Stimulated activated CD8-positive, alpha-beta memory T cell treated with anti-CD3 and anti-CD28 coated beads, Interleukin-15, amount 100 ng/mL, for 4 hours (primary cell): ENCODE measurements at places on chromosomes 12 and 14.

- peak; percentile 36 for DNase-seq
These were observed 472 bp downstream of the MBD6 start for GRCh38 chr12:57522887-57523705.

- DNase-seq, result no peak
These were observed 112.2 kb upstream of the USP44 start for GRCh38 chr12:95663525-95663924.

GRCh38 chr12:71555191-71555590, 108.5 kb downstream of the ZFC3H1 start:
- DNase-seq, result no peak

- DNase-seq, result no peak
These were observed 47.7 kb downstream of the CLMN start for GRCh38 chr14:95272057-95272456.

GRCh38 chr12:128111951-128112350, 155.0 kb upstream of the TMEM132C start:
- DNase-seq, result no peak

DNA sequence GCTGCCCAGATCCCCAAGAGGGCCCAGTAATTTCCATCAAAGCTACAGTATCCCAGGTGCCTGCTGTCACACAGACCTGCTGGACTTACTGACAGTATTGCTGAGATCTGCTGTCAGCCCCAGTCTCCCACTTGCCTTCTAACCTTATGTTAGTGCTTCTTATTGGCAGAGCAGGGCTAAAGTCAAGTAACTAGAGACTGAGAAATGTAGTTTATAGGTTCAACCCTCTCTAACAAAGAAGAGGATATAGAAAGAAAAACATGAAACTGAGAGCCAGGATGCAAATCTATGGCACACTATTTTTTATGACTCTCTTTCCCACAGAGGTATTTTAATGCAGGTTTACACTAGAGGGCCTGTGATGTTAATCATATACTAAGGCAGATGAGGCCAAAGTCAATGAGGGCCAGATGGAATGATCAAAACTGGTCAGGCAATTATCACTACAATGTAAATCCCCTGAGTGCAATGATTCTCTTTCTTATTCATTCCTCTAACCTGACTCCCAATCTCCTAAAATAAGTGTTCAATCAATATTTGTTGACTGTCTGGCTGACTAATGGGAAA, 781.9 kb downstream of the VRK1 start:
- DNase-seq, result no peak

GRCh38 chr14:64926398-64926995, 12.2 kb downstream of the CHURC1 start:
- no peak for DNase-seq

DNA sequence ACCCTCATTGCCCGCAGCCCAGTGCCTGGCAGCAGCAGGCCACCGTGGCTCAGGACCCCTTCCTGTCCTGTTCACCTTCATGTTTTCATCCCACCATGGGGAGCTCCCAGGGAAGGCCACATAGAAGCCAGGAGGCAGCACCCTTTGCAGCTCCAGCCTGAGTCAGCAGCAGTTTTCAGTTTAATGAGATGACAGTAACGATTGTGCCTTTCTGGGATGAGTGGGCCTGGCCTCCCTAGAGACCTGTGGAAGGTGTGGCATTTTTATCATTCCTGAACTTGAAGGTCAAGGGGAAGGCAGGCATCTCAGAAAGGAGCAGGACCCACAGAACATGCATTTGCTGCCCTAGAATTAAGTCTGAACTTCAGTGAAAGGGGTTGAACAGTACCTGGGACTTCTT, 532.8 kb downstream of the FUT8 start:
- DNase-seq, result no peak

- DNase-seq, result no peak
These were observed 126.7 kb upstream of the LGR5 start for GRCh38 chr12:71312768-71313403.

DNA sequence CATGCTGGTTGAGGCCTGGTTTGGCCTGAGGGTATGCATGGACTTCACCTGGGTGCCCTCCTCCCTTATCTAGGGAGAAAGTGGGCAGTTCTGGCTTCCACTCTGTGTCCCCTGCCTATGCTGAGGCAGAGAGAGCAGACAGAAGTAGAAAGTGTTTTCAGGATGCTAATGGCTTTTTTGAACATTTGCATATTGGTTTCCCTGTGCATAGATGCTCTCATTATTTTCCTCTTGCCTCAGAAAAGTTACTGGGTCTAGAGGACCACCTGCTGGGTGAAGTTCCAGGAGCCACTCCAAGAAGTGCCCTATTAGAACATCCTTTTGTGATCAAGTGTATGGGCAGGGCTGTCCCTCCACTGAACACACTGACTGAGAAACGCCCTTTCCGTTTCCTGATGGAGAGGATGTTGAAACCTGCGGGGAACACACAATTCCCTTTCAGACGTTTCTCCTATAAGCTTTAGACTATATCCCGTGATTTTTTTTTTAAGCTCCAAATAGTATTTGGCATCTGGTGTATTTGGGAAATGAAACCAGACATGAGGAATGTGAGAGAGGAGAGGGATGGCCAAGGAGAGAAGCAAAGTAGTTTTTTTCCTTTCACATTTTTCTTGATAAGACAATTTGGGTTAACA, 66.6 kb downstream of the DAAM1 start:
- no peak for DNase-seq

DNA sequence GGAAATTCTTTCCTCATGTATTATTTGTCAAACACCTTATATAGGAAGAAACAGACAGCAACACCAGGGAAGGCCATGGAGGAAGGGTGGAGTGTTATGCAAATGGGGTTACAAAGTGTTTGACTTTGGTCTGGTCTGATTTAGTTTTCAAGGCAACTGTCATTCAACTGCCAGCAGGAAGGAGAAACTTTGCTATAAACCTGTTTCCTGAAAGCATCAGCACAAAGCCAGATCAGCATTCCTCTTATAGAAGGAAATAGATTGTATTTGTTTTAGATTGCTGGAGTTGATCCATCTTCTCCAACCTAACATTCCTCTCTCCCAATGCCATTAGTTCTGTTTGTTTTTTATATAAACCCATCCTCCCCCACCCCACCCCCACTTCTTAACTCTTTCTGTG, 65.7 kb downstream of the STAB2 start:
- DNase-seq, result no peak
